Stimulated activated CD8-positive, alpha-beta memory T cell treated with anti-CD3 and anti-CD28 coated beads, Interleukin-2, amount 100 ng/mL, for 48 hours (primary cell): ENCODE measurements at places on chromosomes 4 and X.

DNA sequence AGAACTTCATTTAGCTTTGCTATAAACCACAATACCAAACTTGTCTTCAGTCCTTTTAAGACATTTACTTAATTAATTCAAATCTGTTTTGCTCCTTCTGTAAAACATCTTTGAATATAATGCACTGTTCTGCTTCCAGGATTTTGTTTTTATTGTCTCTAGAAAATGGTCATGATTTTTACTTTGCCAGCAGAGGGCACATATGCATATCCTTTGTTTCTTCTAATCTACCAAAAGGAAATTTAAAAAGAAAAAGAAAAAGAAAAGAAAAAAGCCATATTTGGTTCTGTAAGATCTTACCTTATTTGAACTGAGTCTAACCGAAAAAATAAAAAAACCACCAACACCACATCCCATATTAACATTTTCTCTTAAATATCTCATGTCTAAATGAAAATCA, 101.9 kb upstream of the CCSER1 start:
- DNase-seq: no peak

- no peak for DNase-seq
Measured at GRCh38 chr4:4541040-4541631, 712 bp downstream of the STX18 start.

DNA sequence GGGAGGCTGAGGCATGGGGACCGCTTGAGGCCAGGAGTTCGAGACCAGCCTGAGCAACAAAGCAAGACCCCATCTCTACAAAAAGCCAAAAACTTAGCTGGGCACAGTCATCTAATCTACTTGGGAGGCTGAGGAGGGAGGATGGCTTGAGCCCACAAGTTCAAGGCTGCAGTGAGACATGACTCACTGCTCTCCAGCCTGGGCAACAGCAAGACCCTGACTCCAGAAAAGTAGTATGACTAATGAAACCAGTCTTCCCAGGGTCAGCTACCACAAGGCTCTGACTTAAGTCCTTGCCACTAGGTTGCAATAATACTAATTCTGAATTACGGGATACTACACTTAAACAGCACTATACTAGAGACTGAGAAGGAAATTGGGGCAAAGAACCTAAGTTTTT, 33.1 kb downstream of the ERVMER34-1 start:
- DNase-seq: no peak

DNA sequence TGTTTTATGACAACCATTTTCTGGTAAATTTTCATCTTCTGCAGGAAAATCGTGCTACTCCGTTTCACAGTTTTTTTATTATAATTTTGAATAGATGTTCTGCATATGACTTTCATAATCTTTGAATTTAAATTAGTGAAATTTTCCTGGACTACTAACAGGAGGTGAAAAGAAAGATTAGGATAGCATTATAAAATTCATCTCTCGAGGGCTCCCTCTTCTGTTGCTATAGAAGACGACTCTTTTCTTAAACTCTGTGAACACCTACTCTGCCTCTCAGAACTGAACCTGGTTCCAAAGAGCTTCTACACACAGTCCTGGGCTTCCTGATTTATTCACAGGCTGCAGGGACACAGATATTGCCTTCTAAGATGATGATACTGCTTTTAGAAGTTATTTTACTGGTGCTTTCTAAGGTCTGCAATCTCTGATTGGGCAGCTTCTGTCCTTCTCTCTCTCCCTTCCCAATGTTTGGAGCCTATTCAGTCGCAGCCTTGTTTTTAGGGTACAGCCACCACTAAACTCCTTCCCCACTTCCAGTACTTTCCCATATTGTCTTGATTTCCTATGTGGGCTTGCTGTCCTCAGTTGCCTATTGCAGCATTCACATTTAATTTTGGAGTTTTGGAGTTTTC, 10.1 kb upstream of the SAP30 start:
- no peak for DNase-seq

DNA sequence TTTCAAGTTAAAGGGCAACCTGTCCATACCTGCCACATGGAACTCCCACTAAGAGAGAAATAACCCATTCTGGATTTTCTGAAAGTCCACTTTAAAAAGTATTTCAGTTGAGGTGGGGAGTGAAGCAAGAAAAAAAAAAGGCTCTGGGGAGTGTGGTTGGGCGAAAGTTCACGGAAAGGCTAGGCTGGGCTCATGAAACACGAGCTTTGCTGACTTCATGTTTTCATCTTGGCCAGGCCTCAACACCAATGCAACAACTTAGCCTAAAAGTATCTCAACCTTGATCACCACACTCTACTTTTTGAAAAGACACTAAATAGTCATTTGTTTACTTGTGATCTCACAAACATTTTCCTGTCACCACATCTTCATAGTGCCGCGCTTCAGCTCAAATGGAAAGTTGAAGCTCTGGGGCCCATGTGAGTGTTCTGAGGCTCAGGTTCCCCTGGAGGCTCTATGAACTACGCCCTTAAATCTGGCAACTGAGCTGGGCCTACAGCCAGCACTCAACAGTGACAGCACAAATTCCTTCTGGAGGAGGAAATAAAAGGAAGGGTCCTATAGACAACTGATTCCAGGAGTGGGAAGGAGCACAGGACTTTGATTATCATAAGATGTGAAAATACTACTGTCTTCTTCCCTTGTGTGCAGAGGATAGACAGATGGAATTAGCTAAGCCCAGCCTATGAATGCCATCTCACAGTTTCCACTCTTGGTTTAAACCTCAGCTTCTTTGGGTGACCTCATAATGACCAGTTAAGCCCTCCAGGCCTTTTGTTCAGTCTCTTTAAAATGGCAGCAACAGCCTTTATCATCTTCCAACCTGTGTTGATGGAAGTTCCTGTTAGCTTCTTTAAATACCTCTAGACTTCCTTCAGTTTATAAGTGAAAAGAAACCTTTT, 5.1 kb downstream of the CD40LG start:
- DNase-seq: no peak
